Omental fat pad (tissue), 4 donors: ENCODE measurements at places on chromosomes 16 and 17. TPM values are rescaled to one million over a fixed set of nuclear protein-coding genes. Genes with fewer than 3 reads are reported as not detected.

The CCL11 gene
- 37.2 TPM for total RNA-seq

The OTOA gene
- total RNA-seq: 0.25 TPM

The CCL7 gene
- total RNA-seq: not detected

The SOCS1 gene
- total RNA-seq: 26.8 TPM

The CMTM2 gene
- not detected for total RNA-seq

The NOTUM gene
- total RNA-seq: not detected

The TNK1 gene
- total RNA-seq: 7.0 TPM

The MAPT gene
- 8.0 TPM for total RNA-seq

The KRT13 gene
- total RNA-seq: not detected

The SPAG9 gene
- total RNA-seq: 141 TPM

The NETO2 gene
- total RNA-seq: 4.8 TPM

The CACNA1H gene
- 8.5 TPM for total RNA-seq

The XYLT1 gene
- total RNA-seq: 22.7 TPM

The CLDN9 gene
- total RNA-seq: 0.24 TPM

The STAC2 gene
- 0.56 TPM for total RNA-seq

The ITGA2B gene
- total RNA-seq: 1.2 TPM

The PRAC1 gene
- not detected for total RNA-seq

The PDE6G gene
- total RNA-seq: not detected

The ADAM11 gene
- 0.63 TPM for total RNA-seq

The ABAT gene
- 7.3 TPM for total RNA-seq

The TBC1D28 gene
- not detected for total RNA-seq

The ZPBP2 gene
- total RNA-seq: not detected
